ENCODE measurements at places on chromosomes 12 and 14. TPM values are rescaled to one million over a fixed set of nuclear protein-coding genes. Genes with fewer than 3 reads are reported as not detected.

MYO1H gene
- polyA plus RNA-seq = 1.2 TPM

DNA sequence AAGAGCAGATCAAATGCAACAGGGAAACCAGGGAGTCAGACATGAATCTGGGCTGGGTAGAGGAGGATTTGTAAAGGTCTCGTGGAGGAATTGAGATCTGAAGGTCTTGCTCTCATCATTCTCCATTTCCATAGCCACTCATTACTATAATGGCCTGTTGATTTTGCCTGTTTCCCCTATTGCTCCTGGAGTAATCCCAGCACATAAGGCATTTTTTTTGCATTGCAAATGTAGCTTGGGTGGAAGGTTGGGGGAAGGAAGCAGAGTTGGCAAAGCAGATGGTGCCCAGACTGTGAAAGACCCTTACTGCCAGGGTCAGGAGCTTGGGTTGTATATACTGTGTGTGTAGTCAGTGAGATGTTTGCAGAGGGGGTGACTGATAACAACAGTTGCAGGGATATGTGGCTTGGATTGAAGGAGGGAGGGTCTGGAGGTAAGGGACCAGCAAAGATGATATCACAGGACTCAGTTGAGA is 116.0 kb downstream of the TTC6 start:
- DNase-seq = no peak

DNA sequence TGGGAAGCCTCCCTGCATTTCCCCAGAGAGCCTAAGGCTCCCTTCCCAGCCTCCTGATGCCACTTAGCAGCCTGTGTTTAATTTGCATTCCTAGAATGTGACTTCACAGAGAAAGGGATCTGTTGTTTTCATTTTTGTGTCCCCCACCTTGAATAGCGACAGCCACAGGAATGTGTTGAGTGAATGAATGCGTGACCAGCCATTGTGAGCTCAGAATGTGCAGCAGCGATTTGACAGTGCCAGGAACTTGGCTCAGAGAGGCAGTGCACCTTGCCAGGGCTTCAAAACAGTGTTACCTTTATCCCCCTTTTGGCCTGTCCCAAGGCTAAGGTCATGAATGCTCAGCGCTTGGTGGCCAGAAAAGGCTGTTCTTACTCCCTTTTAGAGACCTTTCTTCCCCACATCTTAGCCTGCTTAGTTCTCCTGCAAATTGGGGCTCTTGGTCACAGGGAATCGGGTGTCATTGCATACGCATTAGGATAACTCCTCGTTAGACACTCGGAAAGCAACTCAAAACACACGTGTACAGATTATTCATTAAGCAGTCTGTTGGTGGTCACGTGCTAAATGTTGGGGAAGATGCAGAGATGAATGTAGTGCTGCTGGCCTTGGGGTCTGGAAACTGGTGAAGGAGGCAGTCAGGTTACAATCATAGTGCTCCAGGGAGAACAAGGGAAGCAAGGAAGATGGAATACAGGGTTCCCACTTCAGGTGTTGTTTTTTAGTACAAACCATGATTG is 9.8 kb downstream of the NTF3 start:
- no peak for DNase-seq

CCDC60 gene
- not detected for polyA plus RNA-seq

GRCh38 chr12:64603183-64603841 is 7.0 kb upstream of the RASSF3 start:
- no peak for DNase-seq

Measured in right renal cortex interstitium (tissue), 3 donors.